Gastroesophageal sphincter (tissue), 4 donors: ENCODE measurements at places on chromosomes 3 and 15.

DNA sequence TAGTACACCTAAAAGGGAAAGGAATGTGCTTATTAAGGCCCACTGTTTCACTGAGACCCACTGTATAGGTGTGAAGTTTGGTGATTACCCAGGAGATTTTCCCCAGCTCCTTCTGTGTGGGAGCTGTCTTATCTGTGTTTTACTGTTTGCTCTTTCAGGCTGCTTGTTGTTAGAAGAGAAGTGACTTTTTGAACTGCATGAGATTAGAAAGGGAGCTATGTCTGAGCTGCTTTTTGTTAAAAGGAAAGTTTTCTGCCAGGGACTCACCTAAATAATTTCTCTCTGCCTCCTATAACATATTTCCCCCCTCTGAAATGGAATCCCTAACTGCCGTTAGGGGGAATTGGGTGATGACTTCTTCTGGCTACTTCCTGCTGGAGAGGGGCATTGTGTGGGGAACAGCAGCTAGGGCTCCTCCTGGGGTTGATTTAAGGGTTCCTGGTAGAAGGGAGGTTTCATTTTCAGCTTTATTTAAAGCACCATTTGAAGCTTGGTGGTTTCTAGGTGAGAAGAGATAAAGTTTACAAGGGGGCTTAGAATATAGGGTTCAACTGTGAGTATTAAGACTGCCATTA is 77.1 kb upstream of the ATP11B start:
- no peak for ATAC-seq

- no peak for ATAC-seq
Measured at GRCh38 chr3:146501752-146502151, 32.4 kb upstream of the PLSCR2 start.

DNA sequence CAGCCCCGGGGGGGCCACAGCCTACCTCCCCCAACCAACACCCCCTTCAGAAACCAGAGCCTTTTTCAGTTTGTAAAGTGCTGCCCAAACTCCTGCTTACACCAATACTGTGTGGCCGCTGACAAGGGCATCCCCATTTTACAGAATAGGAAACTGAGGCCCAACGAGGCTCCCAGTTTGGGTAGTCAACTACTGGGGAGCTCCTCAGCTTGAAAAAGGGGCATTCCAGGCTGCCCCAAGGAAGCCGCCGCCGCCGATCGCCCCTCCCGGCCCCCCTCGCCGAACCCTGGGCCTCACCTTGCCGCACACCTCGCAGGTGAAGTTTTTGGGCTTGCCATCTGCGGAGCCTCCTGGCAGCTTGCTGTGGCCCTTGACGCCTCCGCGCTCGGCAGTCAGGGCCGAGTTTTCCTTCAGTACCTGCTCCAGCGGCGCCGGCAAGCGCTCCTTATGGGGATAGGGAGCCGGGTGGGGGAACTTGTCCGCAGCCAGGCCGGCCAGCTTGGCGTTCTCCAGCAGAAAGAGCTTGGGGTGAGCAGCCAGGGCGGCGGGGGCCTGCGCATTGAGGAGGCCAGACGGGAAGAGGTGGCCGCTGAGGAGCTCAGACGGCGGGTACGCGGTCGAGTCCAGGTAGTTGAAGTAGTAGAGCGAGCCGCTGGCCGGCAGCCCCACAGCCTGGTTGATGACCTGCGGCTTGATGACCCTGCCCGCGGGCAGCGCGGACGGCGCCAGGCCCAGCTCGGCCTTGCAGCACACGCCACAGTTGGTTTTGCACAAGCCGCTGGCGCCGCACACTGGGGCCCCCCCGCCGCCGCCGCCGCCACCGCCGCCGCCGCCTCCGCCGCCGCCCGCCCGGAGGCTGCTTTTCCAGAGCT is 1.4 kb downstream of the FEZF2 start:
- ATAC-seq: no peak

- no peak for ATAC-seq
Measured at GRCh38 chr3:34777386-34777785, 861.9 kb upstream of the ARPP21 start.

- no peak for ATAC-seq
Measured at GRCh38 chr3:148882288-148882687, 17.2 kb downstream of the CPA3 start.

GRCh38 chr15:92892201-92892555 is 7.9 kb upstream of the CHD2 start:
- no peak for ATAC-seq

DNA sequence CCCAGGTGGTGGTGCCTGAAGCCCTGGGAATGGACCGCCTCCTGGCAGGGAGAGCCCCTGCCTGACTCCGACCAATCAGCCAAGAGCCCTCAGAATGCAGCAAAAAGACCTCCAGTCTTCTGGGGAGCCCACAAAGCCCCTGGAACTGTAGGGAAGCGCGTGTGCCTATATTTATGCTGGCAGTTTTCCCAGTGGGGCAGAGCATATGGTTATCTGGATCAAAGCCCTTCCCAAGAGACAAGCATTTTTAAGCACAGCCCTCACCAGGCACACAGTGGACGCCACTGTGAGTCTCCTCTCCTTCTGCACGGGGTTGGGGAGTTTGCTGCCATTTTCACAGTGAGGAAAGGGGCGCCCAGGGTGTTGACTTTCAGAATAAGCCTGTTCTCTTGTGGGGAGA is 80.9 kb upstream of the RPL32 start:
- ATAC-seq: no peak
